ENCODE measurements at places on chromosomes 3 and 15. TPM values are rescaled to one million over a fixed set of nuclear protein-coding genes. Genes with fewer than 3 reads are reported as not detected.

DNA sequence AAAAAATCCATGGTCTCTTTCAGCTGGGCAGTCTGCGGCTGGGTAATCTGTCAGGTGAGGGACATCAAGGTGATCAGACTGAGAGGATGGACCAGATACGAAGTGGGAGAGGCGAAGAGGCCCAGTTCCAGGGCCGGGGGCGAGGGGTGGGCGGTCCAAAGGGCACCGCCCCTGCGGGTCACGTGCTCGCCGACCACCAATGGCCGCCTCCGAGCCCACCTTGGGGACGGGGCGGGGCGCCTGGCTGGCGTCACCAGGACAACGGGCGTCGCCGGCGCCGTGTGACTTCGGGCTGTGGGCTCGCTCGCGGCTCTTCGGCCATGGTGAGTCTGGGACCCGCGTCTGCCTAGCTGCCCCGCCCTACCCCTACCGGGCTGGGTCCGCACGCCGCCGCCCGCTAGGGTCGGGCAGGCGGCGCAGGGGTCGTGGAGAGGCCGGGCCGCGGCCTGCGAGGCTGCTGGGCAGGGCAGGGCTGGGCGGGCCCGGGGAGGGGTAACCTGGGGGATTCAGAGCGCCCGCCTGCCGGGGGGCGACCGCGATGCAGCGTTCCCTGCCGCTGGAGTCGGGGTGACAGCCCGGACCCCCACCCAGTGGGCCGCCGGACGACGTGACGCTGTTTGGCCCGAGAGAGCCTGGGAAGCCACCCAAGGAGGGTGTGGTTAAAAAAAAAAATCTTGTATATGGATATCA, at the start of gene FBXL2:
FBXL2 (plus strand) TSS at position 250 of the 690 bp plus-strand sequence; CDS start at position 321, 71 bp downstream.
- DNase-seq, result no peak
- no peak within 1 kb of the TSS for H3K27ac ChIP-seq
- peak within 1 kb of the TSS; percentile 61 for H3K4me3 ChIP-seq
- no peaks in the 10 kb centered on the region for H3K4me1 ChIP-seq

DNA sequence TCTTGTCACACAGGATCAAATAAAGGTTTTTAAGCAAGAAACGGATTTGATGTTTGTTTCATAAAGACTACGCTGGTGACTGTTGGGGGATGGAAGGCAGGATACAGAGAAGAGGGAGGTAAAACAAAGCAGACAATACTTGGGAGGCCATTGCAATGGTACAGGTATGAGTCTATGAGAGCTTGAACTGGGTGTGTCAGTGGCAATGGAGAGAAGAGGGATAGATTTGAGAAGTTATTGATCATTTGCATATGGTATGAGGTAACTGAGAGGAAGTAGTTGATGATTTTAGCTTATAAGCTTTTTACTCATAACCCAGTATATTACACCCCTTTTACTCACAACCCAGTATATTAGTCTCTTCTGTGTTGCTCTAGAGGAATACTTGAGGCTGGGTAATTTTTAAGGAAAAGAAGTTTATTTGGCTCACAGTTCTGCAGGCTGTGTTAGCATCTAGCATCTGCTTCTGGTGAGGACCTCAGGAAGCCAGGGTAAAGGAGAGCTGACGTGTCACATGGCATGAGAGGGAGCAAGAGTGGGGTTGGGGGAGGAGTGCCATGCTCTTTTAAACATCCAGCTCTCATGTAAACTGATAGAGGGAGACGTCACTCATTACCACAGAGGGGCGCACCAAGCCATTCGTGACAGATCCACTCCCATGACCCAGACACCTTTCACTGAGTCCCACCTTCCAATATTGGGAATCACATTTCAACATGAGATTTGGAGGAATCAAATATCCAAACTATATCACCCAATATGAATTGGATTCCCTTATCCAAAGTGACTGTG, 153.9 kb downstream of the VPS8 start:
- no peak for DNase-seq
- H3K27ac ChIP-seq, result no peak overlapping the region
- H3K27me3 ChIP-seq, result no peaks in the 10 kb centered on the region
- H3K4me1 ChIP-seq, result no peaks in the 10 kb centered on the region

- H3K27ac ChIP-seq, result no peak overlapping the region
- peak overlapping the region; percentile 57 for H3K4me3 ChIP-seq
- H3K36me3 ChIP-seq, result peaks cover 4% of the 10 kb centered on the region
- H3K4me1 ChIP-seq, result peaks cover 17% of the 10 kb centered on the region
Observed at GRCh38 chr3:63960048-63960711, 48.0 kb upstream of the SCAANT1 start.

GRCh38 chr15:40063563-40064011, 24.6 kb upstream of the SRP14 start:
- H3K4me1 ChIP-seq, result peaks cover 10% of the 10 kb centered on the region
- H3K4me3 ChIP-seq, result no peak overlapping the region
- no peak overlapping the region for H3K27ac ChIP-seq
- H3K36me3 ChIP-seq, result no peaks in the 10 kb centered on the region
- no peaks in the 10 kb centered on the region for H3K27me3 ChIP-seq
- no peak for DNase-seq

DNA sequence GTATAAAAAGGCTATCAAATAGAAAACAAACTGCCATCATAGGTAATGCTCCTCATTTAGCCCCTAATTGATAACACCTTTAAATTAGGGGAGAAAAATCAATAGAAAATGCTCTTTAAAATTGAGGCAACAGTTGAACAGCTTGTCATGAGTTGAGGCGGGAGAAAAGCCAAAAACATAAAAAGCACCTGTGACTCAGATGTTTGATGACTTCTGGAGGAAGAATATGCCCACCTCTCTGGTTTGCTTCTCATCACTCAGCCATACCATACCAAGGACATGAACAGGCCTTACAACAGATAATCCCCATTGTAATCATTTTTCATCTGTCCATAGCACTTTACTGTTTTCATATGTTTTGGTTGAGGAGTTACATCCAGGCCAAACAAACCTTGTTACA, 246.0 kb downstream of the MYRIP start:
- no peak for DNase-seq
- H3K27ac ChIP-seq, result no peak overlapping the region
- H3K4me3 ChIP-seq, result no peak overlapping the region
- no peaks in the 10 kb centered on the region for H3K36me3 ChIP-seq
- H3K4me1 ChIP-seq, result no peaks in the 10 kb centered on the region

GRCh38 chr3:95327478-95327877, 1264.6 kb downstream of the NSUN3 start:
- no peaks in the 10 kb centered on the region for H3K36me3 ChIP-seq
- no peak for DNase-seq
- no peak overlapping the region for H3K27ac ChIP-seq
- H3K27me3 ChIP-seq, result no peaks in the 10 kb centered on the region
- no peaks in the 10 kb centered on the region for H3K4me1 ChIP-seq
- no peak overlapping the region for H3K4me3 ChIP-seq

DNA sequence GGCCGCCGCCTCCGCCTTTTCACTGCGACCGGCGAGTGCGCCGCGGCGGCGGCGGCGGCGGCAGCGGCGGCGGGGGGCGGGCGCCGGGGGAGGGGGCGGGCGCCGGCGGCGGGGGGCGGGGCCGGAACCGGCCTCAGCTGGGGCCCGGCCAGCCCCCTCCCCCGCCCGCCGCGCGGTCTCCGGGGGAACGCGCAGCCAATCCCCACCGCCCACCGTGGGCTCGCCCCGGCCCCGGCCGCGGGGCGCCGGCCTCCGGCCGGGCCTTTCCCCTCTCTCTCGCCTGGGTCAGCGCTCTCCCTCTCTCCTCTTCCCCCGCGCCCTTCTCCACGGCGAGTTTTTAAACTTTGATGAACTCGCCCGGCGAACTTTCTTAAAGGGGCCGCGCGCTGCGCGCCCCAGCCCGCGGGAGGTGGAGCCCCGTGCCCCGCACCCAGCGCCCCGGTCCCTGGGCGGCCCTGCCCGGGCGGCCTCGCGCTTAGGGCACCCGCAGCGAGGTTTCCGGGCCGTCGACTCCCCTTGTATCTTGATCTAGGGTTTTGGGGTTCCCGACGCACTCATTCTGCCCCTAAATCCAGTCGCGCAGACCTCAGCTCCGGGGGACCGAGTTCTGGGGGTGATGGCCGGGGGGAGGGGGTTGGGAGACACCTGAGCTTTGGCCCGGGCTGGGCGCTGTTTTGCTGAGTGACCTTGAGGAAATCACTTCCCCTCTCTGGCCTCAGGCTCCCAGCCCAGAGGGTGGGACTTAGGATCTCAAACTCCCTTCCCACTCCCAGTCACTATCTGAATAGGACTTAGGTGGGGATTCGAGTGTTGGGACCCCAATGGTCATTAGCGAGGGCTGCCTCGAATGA, at the start of gene RBPMS2:
RBPMS2 (minus strand) TSS at position 39 of the 851 bp plus-strand sequence. CDS start 270 bp downstream, outside the sequence.
- H3K27me3 ChIP-seq, result peaks cover 65% of the 10 kb centered on the region
- H3K4me1 ChIP-seq, result peaks cover 14% of the 10 kb centered on the region
- peak within 1 kb of the TSS; percentile 66 for H3K4me3 ChIP-seq
- DNase-seq, result no peak
- H3K27ac ChIP-seq, result no peak within 1 kb of the TSS
- H3K36me3 ChIP-seq, result no peaks in the 10 kb centered on the region

- no peak overlapping the region for H3K4me3 ChIP-seq
- H3K27ac ChIP-seq, result no peak overlapping the region
- no peaks in the 10 kb centered on the region for H3K27me3 ChIP-seq
- no peaks in the 10 kb centered on the region for H3K36me3 ChIP-seq
Observed at GRCh38 chr3:55717481-55717880, 230.4 kb upstream of the WNT5A start.

Gene PRR20G
- not detected for polyA plus RNA-seq

Gene LINGO1
- polyA plus RNA-seq, result not detected

Gene ABCC5
- polyA plus RNA-seq, result 7.7 TPM

Gene RTP1
- not detected for polyA plus RNA-seq

Gene RBP2
- polyA plus RNA-seq, result not detected

Gene CAMK2N2
- not detected for polyA plus RNA-seq

Gene TMC3
- not detected for polyA plus RNA-seq

Gene CACNA1D
- 0.98 TPM for polyA plus RNA-seq

Data from CD14-positive monocyte (primary cell).